ENCODE measurements at places on chromosomes 6 and 20.
A peak's percentile ranks its signal among the peaks of the same experiment; 100 is the strongest.

DNA sequence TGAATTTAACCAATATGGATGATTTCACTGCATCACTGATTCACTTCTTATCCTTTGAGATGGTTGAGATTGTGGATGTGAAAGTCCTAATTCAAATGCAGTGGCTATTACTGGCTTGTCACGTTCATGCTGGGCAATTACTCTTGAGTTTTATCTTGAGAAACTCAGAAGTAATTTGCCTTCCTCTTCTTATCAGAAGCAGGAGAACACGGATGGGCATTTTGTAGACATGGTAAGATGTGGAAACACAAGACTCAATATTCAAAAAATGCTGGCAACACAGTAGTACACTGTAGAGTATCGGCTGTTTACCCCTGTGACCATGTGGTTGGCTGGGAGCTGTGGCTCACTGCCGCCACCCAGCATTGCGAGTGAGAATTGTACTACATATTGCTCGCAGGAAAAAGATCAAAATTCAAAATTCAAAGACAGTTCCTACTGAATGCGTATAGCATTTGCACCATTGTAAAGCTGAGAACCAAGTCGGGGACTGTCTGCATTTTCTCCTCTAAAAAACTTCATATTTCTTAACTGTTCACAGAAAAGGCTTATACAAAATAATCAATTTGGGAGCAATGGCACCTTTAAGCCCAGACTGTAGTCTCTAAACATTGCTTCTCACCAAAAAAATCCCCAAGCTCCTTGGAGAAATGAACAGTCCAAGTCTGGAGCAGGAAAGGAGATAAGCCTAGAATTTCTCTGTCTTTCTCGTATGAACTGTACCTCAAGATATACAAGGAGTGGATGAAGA lies 61.9 kb upstream of the ELOVL5 start:
- H3K4me3 ChIP-seq: no peak overlapping the region
- H3K36me3 ChIP-seq: no peaks in the 10 kb centered on the region
- DNase-seq: peak; percentile 60
- no peaks in the 10 kb centered on the region for H3K27me3 ChIP-seq
- no peak overlapping the region for H3K27ac ChIP-seq
- H3K4me1 ChIP-seq: peaks cover 5% of the 10 kb centered on the region

DNA sequence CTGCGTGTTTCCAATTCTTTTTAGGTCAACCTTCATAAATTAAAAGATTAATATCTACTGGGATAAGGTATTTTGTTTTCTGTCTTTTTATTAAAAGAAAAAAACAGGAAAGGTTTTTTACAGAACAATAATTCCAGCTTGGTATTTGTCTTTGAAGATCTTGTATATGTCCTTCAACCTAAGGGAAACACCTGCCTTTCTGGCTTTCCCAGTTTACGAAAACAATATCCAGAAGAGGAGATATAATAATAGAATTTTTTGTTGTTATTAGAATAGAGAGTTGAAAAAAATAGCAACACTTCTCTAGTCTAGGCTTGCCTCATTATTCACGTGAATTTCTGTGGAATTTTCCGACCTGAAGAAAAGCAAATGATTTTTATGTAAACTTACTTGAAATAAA lies 37.9 kb upstream of the CCN2 start:
- H3K4me3 ChIP-seq: no peak overlapping the region
- no peaks in the 10 kb centered on the region for H3K36me3 ChIP-seq
- no peak for DNase-seq
- H3K4me1 ChIP-seq: no peaks in the 10 kb centered on the region
- no peak overlapping the region for H3K27ac ChIP-seq

GRCh38 chr6:24031496-24031895 lies 94.5 kb upstream of the NRSN1 start:
- H3K27me3 ChIP-seq: no peaks in the 10 kb centered on the region
- H3K4me3 ChIP-seq: no peak overlapping the region
- H3K36me3 ChIP-seq: no peaks in the 10 kb centered on the region
- DNase-seq: no peak

- no peaks in the 10 kb centered on the region for H3K4me1 ChIP-seq
- H3K27ac ChIP-seq: no peak overlapping the region
- no peaks in the 10 kb centered on the region for H3K36me3 ChIP-seq
- H3K27me3 ChIP-seq: peaks cover 34% of the 10 kb centered on the region
- no peak for DNase-seq
Measured at GRCh38 chr6:170011204-170012036, 260.0 kb downstream of the ERMARD start.

- H3K27ac ChIP-seq: peak overlapping the region; percentile 97
- H3K27me3 ChIP-seq: no peaks in the 10 kb centered on the region
- peaks cover 99% of the 10 kb centered on the region for H3K4me1 ChIP-seq
- peak overlapping the region; percentile 75 for H3K4me3 ChIP-seq
Measured at GRCh38 chr6:14734416-14735340, 511.2 kb upstream of the JARID2 start.

GRCh38 chr20:58001381-58001780 lies 227.1 kb downstream of the ANKRD60 start:
- DNase-seq: no peak
- H3K27ac ChIP-seq: no peak overlapping the region
- peaks cover 7% of the 10 kb centered on the region for H3K4me1 ChIP-seq
- H3K4me3 ChIP-seq: no peak overlapping the region
- peaks cover 53% of the 10 kb centered on the region for H3K27me3 ChIP-seq

DNA sequence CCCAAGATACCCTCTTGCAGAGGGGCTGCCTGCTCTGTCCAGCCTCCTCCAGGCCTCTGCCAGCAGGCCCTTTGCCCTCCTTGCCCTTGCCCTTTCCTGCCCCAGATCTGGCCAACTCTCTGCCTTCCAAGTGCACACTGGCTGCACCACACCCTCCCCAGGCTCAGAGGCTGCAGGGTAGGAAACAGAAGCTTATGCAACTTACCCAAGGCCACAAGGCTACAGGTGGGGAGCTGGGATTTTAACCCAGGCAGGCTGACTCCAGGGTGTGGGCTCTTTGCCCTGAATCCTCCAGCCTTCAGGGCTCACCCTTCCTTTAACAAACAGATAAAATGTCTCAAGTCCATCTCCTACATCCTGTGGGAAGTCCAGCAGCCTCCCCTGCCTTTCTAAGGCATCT lies 14.5 kb upstream of the TRAF3IP2 start:
- H3K27me3 ChIP-seq: peaks cover 3% of the 10 kb centered on the region
- no peak for DNase-seq
- no peak overlapping the region for H3K27ac ChIP-seq
- H3K4me3 ChIP-seq: no peak overlapping the region
- no peaks in the 10 kb centered on the region for H3K36me3 ChIP-seq
- H3K4me1 ChIP-seq: peaks cover under 1% of the 10 kb centered on the region

DNA sequence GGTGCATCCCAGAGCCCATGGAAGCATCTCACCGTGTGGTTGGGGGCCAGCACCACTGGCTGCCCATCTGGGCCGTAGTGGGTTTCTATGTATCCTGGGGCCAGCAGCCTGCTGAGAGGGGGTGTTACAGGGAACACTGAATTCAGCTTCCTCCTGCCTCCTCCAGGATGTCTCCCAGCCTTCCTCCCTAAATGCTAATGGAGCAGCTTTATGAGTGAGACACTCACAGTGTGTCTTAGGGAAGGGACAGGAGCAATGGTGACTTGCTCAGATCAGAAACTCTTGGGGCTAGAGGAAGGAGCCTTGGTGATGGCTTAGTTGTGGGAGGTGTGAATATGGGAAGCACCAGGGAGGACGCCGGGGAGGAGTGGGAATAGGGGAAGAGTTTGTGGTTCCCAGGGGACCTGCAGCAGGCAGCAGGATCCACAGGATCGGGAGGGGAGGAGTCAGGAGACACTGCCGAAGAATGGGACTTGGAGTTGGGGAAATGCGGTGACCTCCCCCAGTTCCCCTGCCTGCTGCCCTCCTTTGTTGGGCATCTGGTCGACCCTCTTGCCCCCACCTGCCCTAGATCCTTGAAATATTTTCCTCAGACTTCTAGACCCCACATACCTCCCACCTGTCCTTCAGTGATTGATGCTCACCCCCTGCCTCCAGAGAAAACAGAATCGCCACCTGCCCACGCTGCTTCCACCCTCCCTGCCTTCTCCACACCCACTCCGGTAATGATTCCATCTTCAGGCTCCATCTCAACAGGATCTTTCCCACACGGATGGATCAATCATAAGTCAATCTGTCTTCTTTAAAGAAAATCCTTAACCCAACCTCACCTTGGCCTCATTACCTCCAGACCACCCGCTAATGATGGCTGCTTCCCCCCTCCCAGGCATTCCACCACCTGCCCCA lies 6.6 kb downstream of the ADAM33 start:
- H3K4me1 ChIP-seq: peaks cover 6% of the 10 kb centered on the region
- peaks cover 68% of the 10 kb centered on the region for H3K27me3 ChIP-seq
- DNase-seq: no peak

GRCh38 chr6:25332655-25333071 lies 53.5 kb downstream of the CARMIL1 start:
- no peaks in the 10 kb centered on the region for H3K27me3 ChIP-seq
- peaks cover 16% of the 10 kb centered on the region for H3K4me1 ChIP-seq
- no peak overlapping the region for H3K4me3 ChIP-seq
- no peak overlapping the region for H3K27ac ChIP-seq
- H3K36me3 ChIP-seq: no peaks in the 10 kb centered on the region
- no peak for DNase-seq

DNA sequence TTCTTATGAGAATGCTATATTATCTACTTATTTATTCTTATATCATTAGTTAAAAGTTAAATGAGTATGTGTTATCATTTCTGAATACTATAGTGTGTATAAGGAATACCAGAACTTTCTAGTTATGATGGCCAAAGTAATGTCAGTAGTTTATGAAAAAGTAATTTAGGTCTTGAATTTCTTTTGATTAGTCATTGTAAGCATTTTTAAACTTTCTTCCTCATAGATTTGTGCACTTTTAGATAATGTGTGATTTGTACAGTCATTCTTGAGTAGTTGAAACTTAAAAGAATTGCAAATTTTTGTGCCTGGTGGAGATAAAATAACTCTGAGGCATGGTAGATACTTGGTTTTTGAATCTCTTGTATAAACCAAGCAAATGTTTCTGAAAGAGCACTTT lies 311.3 kb downstream of the CDKAL1 start:
- H3K4me3 ChIP-seq: no peak overlapping the region
- H3K27me3 ChIP-seq: no peaks in the 10 kb centered on the region
- H3K27ac ChIP-seq: no peak overlapping the region
- DNase-seq: no peak

DNA sequence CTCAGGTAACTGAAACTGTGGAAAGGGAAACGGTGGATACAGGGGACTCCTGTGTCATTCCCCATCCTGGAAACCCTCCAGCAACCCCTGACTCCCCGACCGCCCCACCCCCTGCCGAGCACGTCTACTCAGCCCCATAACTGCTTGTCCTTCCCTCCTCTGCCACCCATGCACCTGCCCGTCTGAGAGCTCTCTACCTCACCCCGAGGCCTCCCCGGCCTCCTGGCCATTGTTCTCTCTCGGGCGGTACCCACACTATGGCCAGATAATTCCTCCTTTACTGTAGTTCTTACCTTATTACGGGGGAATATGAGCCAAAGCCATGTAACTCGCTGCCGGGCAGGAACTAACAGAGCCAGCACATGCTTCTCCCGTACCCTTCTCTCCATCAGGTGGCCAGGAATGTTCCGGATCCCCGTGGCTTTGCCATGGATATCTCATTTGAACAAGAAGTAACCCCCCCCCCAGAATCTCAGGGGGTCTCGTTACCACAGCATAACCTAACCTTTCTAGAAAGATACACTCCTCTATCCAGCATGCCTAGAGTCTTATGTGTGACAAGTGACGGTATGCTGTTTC lies 4.8 kb upstream of the IRF4 start:
- DNase-seq: no peak
- no peak overlapping the region for H3K27ac ChIP-seq
- H3K4me3 ChIP-seq: no peak overlapping the region
- peaks cover 8% of the 10 kb centered on the region for H3K27me3 ChIP-seq
- H3K4me1 ChIP-seq: peaks cover 30% of the 10 kb centered on the region
- H3K36me3 ChIP-seq: peaks cover 7% of the 10 kb centered on the region

GRCh38 chr6:56378966-56379585 lies 131.7 kb upstream of the COL21A1 start:
- H3K4me3 ChIP-seq: no peak overlapping the region
- H3K27me3 ChIP-seq: no peaks in the 10 kb centered on the region
- DNase-seq: no peak
- H3K36me3 ChIP-seq: no peaks in the 10 kb centered on the region
- H3K27ac ChIP-seq: no peak overlapping the region

DNA sequence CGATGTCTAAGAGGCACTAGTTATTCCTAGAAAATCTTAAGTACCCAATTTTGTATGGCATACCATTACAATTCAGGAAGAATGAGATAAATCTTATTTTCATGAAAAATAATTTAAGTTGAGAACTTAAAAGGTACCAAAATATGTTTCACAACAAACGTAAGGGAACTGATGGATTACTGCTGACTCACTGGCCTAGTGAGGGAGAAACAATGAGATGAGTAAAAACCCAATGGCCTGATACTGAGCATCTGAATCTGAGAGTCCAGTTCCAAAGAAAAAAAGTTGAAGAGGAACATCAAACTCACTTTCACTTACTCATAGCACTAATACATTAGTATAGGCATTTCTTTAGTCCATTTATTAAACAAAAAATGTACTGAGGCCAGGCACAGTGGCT lies 56.0 kb downstream of the MDN1 start:
- H3K36me3 ChIP-seq: peaks cover 93% of the 10 kb centered on the region
- H3K4me1 ChIP-seq: no peaks in the 10 kb centered on the region
- no peaks in the 10 kb centered on the region for H3K27me3 ChIP-seq
- DNase-seq: no peak
- H3K4me3 ChIP-seq: no peak overlapping the region
- peak overlapping the region; percentile 8 for H3K27ac ChIP-seq

DNA sequence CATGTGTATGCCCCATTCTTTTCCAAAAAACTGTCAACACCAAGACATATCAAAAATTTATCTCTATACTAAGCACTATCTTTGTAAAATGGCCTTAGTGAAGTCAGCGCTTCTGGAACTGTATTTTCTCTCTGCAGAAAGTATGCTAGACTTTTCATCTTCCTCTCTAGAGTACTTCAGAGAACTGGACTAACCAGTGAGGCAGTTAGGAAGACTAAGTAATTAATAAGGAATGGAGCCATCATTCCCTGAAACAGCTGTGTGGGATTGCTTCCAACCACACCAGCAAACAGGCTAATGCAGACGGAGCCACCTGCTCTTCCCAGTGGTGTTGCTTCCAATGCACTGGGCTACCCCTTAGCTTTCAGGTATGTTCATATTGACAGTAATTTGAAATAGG lies 169.1 kb upstream of the FUT9 start:
- no peak for DNase-seq
- no peak overlapping the region for H3K27ac ChIP-seq
- no peaks in the 10 kb centered on the region for H3K4me1 ChIP-seq
- no peaks in the 10 kb centered on the region for H3K27me3 ChIP-seq
- no peak overlapping the region for H3K4me3 ChIP-seq
- no peaks in the 10 kb centered on the region for H3K36me3 ChIP-seq

DNA sequence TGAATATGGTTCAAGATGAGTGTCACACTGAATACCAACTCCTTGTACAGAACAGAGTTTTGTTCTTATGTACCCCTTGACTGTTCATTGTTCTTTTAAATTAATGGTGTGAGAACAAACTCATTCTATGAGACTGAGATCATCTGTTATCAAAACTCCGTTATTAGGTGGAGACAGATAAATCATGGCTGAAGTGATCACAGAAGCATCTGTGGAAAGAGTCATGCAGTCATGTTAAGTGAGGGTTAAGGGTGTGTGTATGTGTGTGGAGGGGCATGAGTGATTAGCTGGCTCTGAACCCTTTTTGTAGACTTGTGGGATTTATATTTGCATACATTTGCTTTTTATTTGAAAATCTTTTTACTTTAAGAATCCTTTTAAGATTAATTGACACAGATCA lies 24.7 kb downstream of the ADGRG6 start:
- no peaks in the 10 kb centered on the region for H3K27me3 ChIP-seq
- no peak for DNase-seq
- H3K36me3 ChIP-seq: no peaks in the 10 kb centered on the region
- H3K4me3 ChIP-seq: no peak overlapping the region
- H3K27ac ChIP-seq: no peak overlapping the region
